ENCODE measurements at places on chromosomes 5 and 9.

GRCh38 chr5:19531374-19531952 is 456.5 kb downstream of the CDH18 start:
- no peak for DNase-seq

DNA sequence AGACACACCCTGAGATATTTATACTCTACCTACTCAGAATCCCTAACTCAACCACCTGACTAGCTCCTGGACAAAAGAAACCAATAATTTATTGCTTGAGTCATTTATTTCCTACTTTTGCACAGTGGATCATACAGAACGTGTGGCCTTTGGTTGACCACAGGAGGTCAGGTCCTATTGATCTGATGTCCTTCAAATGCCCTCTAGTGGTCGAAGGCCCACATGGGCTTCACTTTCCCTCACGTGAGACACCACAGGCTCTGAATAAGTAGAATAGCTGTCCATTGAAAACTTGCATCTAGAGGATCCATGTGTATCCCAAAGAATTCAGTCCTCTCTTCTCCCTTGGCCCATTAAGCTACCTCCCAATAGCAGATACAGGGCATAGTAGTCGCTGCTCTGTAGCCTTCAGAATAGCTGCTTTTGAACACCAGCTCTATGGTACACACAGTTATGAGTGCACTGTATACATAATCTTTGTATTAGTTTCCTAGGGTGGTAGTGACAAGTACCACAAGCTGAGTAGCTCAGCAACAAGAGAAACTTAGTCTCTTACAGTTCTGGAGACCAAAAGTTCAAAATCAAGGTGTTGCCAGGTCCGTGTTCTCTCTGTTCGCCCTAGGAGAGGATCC is 177.6 kb upstream of the SMARCA2 start:
- no peak for DNase-seq

- DNase-seq: no peak
Observed at GRCh38 chr5:61674378-61674777, 342.3 kb downstream of the ZSWIM6 start.

- DNase-seq: no peak
Observed at GRCh38 chr9:38154501-38155421, 85.7 kb upstream of the SHB start.

DNA sequence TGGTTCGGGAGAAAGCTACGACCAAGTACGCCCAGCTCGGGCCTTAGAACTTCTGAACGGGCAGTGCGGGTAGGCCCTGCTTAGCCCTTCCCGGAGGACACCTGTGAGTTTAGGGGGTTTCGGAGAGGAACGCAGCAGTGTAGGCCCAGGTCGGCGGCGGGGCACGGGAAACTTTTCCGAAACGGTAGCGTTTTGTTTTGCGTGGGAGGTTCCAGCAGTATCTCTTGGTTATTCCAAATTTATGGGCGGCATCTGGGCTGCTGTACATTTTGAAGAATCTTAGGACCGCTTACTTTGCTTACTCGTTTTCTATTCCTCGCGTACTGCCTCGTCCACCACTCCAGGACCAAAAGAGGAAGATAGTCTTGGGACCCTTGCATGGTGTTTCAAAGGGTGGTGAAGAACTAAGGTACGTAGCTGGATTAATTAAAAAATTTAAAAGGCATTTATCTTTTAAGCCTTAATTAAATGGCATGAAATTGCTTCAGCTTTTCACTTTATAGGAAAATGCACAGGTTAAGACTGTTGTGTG is 492 bp downstream of the TENT2 start:
- DNase-seq: no peak

- no peak for DNase-seq
Observed at GRCh38 chr5:150780187-150780692, 1.7 kb downstream of the SMIM3 start.

DNA sequence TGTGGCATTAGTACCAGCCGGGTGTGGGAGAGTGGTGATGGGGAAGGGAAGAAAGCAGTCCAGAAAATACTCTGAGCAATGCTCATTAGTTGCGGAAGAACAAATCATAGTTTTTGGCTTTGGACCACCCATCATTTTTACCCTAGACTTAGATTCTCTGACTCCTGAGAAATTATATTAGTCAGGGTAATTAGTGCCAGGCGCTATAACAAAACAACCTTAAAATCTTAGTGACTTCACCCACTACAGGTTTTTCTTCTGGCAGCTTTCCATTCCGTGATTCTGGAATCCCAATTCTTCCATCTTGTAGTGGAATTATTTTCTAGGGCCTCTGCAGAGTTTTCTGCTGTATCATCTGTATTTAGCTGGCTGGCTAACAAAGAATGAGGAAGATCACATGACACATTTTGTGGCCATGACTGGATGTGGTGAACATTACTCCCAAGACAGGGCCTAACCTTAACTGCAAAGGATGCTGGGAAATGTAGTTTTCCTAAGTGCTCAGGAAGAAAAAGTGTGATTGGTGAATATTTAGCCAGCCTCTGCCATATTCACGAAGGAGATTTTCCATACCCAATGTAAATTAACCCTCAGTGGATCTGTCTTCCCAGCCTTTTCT is 373.0 kb upstream of the MEF2C start:
- no peak for DNase-seq

GRCh38 chr9:27548055-27548741 is 18.6 kb upstream of the MOB3B start:
- no peak for DNase-seq

DNA sequence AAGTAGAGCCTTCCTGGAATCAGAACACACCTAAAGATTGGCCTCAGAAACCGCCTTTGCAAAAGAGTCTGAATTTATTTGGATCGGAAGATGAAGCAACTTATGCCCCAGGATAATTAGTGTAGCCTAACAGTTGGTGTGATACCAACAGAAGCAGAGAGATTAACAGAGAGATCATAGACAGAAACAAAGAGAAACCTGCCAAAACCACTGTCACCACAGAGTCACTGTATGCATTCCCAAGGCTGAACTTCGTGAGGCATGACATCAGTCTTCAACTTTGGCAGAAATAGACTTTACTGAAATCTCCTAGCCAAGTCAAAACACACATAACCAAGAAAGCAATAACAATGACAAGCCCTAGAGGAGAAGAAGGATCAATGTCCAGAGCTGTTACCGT is 361.8 kb downstream of the ELAVL2 start:
- DNase-seq: no peak

DNA sequence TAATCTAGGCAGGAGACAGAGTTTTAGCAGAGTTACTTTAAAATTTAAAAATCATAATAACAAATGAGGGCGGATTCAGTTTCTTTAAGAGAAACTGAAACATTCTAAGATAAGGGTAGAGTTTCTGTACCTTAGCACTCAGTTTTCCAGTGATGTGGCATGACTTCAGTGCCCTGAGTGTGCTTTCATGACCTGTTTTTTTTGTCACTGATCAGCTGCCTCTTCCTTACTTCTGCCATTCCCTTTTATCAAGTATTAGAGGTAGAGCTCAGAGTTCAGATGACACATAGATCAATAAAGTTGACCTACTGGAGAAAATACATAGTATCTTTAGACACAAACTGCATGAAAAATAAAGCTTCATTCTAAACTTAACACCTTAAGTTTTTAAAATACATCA is 82.3 kb downstream of the ERMP1 start:
- DNase-seq: no peak
